ENCODE measurements at places on chromosomes 4 and X. TPM values are rescaled to one million over a fixed set of nuclear protein-coding genes. Genes with fewer than 3 reads are reported as not detected.

DNA sequence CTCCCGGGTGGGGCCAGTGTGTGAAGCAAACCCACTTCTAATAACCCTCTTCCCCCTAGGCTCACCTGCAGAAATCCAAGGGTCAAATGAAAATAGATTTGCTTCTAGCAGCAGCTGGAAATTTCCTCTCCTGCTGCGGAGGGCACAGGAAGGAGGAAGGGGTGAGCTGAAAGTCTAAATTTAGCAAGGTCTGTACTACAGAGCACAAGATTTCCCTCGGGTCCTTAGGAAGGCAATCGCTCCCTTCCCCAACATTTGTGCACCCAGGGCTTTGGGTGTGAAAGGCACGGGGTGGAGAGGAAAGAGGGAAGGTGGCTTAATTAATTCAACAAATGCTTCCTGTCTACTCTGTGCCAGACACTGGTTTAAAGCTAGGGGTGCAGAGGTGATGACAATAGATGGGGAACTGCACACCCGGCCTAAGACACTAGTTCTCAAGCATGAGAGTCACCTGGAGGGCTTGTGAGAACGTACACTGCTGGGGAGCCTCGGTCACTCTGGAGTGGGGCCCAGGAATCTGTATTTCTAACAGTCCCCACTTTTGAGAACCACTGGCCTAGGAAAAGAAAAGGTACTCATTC lies 204.4 kb downstream of the NSUN7 start:
- no peak for DNase-seq

DNA sequence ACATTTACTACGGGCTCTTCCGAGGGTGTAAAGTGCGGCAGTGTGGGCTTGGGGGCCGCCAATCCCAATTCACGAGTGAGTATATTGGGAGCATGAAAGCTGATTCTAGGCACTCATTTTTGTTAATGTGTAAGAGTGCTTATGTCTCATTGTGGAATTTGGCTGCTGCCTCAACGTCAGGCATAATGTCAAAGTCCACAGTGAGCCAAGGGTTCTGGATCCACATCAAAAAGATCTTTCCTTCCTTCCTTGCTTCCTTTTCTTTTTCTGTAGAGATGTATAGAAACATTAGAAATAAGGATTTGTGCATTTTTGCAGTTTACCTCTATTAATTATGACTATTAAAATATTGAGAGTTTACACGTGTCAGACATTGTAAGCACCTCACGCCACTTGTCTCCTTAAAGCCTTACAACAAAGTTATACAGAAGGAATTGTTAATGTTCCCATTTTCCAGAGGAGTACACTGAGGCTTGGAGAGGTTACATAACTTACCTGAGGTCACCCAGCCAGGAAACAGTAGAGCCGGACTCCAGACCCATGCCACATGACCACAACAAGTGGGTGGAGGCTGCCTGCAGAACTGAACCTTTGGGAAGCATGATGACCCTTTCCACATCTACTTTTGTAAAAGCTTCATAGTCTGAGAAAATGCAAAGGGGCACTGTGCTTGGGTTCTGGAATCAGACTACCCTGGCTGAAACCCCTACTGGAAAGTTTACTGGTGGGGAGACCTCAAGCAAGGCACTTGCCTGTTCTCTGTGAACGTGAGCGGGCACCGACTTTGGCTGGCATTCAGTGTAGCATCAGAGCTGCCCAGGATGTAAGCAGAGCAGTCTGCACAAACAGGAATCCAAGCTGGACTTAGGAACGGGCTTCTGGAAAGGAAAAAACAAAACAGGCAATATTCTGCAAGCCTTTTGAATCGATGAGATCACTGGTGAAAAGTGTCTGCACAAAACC lies 761 bp downstream of the CLRN2 start:
- DNase-seq, result no peak

Gene PABPC5
- total RNA-seq, result 0.90 TPM

Gene TCEAL7
- total RNA-seq, result 0.26 TPM

- no peak for DNase-seq
These were observed 71.9 kb downstream of the MAOA start for GRCh38 chrX:43728002-43728401.

DNA sequence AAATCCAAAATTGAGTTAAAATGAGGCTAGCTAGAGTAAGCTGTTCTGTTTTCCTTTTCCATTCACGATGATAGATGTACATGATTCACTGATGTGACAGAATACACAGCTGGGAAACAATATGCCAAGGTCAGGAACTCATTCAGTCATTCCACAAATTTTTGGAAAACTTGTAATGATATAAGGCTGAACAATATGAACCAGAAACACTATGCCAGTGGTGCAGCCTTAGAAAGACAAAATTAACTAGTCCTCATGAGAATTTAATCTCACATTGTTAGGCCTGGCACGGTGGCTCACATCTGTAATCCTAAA lies 50.0 kb upstream of the NDST3 start:
- DNase-seq, result no peak

DNA sequence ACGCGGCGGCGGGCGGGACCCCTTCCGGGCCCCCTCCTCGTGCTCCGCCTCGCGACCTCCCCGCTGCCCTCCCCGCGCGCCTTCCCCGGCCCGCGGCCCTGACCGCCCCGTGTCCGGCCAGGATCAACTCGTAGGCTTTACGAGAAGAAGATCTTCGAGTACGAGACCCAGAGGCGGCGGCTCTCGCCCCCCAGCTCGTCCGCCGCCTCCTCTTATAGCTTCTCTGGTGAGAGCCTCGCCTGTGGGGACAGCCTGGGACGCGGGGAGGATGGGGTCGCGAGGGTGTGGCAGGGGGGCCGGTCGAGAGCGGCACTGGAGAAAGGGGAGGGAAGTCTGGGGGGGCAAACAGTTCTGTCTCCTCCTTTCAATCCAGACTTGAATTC lies 465 bp downstream of the EMD start:
- DNase-seq, result no peak

DNA sequence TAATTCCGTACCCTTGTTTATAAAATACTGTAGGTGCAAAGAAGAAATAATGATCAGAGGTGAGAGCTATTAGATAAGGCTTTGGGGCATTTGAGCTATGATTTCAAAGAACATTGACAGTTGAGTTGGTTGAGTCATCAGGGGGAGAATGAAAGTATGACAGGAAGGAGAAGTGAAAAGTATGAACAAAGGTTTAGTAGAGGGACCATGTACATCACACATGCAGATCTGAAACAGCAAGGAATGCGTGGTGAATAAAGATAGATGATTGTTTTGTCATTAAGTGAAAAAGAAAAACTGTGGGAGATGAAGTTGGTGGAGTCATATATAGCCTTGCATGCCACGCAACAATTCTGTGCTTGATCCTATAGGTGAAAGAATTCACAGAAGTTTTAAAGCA lies 163.1 kb downstream of the ARAP2 start:
- no peak for DNase-seq

GRCh38 chr4:173475751-173476150 lies 54.3 kb downstream of the HAND2 start:
- no peak for DNase-seq
